EH (cell line): ENCODE measurements at places on chromosomes 4 and X.

DNA sequence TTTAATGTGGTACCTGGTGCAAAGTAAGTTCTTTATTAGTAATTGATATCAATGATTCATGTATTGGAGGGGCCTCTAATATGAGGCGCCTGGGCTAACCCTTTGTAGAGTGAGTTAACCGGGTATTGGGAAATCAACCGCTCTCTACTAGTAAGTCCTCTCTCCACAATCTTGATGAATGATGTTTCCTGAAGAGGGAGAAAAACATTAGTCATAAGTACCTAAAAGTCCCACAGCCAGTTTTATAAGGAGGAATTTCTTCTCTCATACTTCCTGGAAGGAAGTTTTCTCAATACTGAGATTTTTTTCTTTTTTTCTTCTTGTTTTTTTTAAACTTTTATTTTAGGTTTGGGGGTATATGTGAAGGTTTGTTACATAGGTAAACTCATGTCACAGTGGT lies 62.3 kb downstream of the AGTR2 start:
- no peak for DNase-seq

GRCh38 chr4:187274153-187274552 lies 550.5 kb upstream of the FAT1 start:
- DNase-seq, result no peak

GRCh38 chrX:7261672-7262332 lies 113.8 kb upstream of the PUDP start:
- DNase-seq, result no peak

DNA sequence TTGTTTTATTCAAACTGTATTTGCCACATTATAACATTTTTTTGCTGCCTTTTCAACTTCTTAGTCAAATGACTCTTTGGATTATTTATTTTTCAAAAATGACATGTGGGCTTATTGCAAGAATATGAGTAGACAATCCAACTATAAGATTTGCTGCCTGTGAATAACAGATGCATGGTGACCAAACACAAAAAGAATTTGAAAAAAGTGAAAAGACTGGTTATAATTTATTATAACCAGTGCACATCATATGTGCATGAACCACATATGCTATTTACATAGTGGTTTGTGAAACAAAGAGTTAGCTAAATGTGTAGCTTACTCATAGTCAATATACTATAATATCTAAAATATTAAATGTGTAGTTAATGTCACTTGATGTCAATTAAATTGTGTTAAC lies 2086.8 kb downstream of the ARAP2 start:
- peak; percentile 34 for DNase-seq

DNA sequence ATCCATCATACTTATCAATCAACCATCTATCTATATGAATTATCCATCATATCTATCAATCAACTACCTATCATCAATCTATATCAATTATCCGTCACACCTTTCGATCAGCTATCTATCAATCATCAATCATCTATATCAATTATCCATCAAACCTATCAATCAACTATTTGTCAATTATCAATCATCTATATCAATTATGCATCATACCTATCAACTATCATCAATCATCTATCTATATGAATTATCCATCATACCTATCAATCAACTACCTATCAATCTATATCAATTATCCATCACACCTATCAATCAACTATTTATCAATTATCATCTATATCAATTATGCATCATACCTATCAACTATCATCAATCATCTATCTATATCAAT lies 70.6 kb upstream of the PPP2R3B start:
- DNase-seq, result no peak

DNA sequence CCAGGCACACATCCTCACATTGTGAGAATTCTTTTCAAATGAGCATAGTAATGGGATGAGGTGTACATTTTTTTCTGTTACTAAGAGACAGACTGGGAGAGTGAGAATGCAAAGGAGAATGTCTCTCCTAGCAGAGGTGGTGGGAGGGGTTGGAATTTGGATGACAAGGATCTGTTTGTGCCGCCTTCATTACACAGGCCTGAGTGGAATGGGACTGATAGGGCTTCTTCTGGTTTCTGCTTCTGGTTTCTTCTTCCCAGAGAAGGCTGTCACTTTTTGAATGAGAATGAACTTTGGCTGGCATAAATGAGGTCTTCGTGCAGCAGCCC lies 55.4 kb downstream of the C4orf51 start:
- DNase-seq, result peak; percentile 98

GRCh38 chr4:101992446-101992845 lies 201.9 kb downstream of the BANK1 start:
- DNase-seq, result no peak

GRCh38 chr4:153987291-153987690 lies 198.4 kb upstream of the SFRP2 start:
- peak; percentile 90 for DNase-seq

- no peak for DNase-seq
Observed at GRCh38 chr4:88802138-88802537, 104.5 kb upstream of the NAP1L5 start.

GRCh38 chr4:76105652-76106051 lies 31.1 kb downstream of the ART3 start:
- no peak for DNase-seq

GRCh38 chrX:45749375-45749774 lies 548.7 kb upstream of the DIPK2B start:
- DNase-seq, result peak; percentile 39

DNA sequence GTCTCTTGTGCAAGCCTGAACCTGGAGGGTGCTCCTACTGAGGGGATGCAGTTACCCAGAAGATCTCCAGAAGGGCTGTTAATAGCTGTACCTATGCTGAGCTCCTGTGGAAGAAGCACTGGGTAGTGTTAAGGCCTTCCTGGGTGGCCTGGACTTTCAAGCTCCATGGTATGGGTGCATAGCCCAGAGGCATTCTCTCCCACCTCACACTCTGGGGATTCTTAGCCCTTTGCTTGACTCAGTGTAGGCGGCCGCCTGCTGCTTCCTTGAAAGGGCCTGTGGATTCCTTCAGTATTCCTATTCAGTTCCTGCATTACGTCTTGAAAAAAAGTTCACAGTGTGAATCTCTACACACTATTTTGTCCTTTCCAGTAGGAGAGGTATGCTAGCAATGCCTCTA lies 235.7 kb upstream of the MAGEB16 start:
- DNase-seq, result no peak

- DNase-seq, result no peak
Observed at GRCh38 chr4:173139561-173139960, 29.1 kb upstream of the GALNT7 start.

DNA sequence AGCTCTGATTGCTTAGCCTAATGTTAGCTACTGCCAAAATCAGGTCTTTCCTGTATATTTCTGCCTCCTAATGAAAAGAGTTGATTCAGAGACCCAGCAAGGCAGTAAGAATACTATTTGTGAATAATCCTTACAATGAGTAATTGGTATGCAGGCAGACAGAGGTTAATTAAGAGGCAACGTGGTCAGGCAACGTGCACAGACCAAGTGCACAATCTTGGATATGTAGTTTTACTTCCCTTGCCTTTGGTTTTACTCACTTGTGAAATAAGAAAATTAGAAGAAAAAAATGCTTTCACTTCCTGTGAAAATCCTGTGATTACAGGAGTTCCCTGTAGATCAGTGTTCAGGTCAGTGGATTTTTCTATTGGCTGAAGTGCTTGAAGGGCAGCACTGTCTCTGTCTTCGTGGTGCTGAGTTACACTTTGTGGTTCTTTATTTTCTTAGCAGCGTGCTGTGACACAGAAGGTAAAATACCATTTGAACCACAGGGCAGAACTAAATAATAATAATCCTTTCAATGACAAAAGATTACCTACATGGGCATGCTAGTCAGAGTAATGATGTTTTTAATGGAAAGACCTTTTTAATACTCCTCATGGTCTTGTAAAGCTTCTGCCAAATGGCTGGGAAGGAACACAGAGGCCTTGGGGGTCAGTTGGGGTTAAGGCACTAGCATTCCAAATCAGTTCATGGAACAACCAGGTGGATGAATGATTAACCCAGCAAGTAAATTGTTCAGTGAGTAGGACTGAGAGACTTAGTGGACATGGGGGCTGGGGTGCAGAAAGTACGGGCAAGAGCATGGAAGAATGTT lies 430.9 kb downstream of the MAPK10 start:
- DNase-seq, result peak; percentile 82

GRCh38 chr4:8580321-8581093 lies at the start of gene GPR78:
Gene GPR78, plus strand, starts transcription at chr4:8580392. Its CDS starts 591 bp downstream, at chr4:8580983.
- peak; percentile 63 for DNase-seq

GRCh38 chr4:38117591-38117990 lies 157.4 kb downstream of the PTTG2 start:
- DNase-seq, result no peak

- no peak for DNase-seq
Observed at GRCh38 chrX:110036162-110037033, 33.5 kb downstream of the TMEM164 start.

DNA sequence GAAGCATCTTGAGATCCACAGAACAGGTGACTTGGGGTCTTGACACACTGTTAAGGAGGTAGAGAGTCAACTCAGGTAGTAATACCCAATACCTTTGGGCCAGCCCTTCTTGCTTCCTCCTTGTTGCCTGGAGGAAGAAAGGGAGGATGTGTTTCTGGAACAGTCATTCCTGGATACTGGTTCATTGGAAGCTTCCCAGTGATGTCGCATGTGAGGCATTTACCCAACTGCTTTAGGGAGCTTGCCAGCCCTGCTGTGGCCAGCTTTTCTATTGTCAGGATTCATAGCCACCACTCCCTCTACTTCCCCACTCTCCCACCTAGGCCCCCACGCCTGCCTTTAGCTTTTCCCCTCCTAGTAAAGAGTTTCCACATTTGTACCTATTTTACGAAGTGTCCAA lies 310.3 kb upstream of the PRPS2 start:
- DNase-seq, result no peak
